Kasumi-1 (cell line): ENCODE measurements at places on chromosomes 5 and 9.

DNA sequence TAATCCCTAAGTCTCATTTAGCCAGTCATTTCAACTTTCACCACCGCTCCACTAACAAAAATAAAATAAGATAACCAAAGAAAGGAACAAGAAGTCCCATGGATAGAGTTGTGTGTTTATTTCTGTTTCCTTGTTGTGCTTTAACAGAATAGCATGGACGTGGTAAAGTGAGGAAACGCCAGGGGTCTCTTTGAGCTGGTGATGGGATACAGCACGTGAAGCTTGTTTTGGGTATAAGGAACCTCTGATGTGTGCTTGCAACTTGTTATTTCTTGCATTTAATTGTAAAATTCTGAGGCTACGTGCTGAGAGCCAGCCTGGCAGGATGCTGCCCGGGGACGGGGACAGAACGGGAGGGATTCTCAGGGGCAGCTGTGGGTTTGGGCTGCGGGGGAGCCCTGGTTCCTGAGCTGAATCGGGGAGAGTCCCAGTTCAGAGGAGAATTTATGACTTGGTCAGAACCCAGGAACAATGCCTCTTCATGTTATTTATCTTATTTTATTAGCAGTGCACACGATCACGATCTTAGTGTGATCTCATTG, 63.4 kb downstream of the ANKRD33B start:
- DNase-seq, result peak; percentile 36

DNA sequence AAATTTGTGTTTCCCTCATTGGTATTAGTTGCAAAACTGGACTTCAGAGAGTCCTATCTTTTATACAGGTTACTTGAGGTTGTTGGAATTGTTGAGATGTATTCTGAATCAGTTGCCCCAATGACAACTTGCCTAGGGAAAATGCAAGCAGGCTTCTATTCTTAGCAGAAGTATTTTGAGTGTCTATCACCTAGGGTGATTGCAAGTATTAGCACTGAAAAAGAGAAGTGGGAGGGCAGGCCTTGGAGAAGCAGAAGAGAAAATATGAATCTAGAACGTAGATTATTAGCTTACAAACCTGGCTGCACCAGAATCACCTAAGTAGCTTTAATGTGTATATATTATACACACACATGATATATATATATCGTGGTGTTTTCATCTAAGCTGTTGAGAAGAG, 43.2 kb downstream of the ADAMTS12 start:
- DNase-seq, result no peak

DNA sequence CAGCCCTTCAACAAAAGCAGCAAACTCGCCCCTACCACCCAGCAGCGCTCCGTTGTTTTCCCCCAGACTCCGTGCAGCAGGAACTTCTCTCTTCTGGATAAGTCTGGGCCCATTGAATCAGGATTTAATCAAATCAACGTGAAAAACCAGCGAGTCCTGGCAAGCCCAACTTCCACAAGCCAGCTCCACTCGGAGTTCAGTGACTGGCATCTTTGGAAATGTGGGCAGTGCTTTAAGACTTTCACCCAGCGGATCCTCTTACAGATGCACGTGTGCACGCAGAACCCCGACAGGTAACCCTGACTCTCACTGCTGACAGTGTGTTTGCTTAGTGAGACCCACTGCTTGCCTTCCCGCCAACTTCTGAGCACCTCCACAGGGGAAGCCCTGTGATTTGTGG, 81.8 kb downstream of the PRDM6 start:
- no peak for DNase-seq

DNA sequence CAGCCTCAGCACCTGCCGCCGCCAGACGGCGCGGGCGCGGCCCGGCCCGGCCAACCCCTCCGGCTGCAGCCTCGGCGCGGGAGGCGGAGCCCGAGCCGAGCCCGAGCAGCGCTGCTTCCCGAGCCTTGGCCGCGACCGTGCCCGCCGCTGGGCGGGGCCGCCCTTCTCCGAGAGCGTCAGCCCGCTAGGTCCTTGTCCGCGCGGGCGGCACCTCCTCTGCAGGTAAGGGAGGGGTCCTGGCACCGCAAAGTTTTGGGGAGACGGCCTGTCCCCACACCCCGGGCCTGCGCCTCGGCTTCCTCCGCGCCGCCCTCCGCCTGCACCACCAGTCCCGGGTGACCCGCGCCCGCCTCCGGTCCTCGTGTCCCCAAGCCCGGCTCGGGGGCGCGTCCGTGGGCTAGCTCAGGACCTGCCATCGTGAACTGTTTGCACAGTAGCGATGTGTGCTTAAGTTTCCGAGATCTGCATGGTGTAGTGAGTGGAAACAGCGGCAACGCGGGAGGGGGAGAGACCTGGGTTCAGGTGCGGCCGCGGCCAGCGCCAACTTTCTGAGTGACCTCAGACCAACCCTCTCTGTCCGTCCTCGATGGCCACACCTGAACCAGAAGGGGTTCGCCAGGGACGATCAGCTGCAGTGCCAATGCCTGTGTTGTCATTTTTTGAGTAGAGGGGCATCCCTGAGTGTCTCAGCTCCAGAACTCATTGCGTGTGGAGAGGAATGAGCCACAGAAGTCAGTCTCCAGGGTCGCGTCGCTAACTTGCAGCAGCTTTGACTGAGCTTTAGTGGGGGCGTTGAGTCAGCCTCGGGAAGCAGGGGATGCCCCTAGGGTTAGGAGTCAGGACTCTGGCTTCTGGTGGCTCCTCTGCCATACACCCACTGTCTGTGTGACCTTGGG, at the start of gene FRMPD1:
Gene FRMPD1 (plus strand): TSS at position 82 of the 896 bp plus-strand sequence. CDS start 41,688 bp downstream, outside the sequence.
- DNase-seq, result peak; percentile 18

DNA sequence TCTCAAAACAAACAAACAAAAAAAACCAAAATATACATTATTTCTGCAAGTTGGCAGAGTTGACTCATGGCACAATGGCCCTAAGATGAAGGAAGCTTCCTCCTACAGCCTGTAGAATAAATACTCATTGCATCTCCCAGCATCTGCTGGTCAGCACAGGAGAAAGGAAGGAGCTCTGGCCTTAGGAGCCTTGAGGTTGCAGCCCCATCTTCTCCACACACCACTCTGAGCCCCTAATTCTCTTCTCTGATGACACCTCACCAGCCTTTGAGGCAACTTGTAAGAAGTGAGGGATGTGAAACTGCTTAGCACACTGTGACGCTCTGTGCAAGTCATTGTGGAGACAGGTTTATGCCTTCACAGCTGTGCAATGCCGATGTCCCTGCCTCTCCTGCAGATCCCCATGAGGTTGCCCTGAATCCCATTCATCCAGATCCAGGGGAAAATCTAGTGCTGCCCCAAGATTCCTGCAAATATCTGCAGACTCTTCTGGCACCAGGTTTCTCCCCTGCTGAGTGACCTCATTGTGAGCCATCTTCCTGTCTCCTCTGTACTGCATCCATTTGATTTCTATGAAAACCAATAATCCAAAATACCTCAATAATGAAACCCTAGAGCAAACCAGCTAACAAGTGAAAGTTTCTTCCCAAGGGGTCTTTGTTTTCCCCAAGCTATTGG, 65.3 kb upstream of the TGFBR1 start:
- DNase-seq, result no peak

- DNase-seq, result no peak
These were observed 141.5 kb downstream of the OSTF1 start for GRCh38 chr9:75229605-75230332.

DNA sequence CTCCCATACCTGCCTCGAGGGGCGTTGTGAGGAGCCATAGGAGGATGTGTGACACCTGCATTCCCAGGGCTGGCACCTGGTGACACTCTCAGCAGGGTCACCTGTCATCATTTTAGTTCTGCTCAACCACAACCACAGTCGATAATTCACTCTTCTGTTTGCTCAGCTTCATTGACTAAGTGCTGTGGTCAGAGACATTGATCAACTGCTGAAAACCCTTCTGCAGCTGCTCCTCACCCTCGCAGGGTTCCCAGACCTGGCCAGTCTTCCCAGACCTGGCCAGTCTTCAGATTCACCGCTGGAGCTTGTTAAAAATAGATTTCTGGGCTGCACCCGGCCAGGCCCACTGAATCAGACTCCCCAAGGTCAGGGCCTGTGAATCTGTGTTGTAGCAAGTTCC, 92.8 kb downstream of the MVB12B start:
- DNase-seq, result no peak

DNA sequence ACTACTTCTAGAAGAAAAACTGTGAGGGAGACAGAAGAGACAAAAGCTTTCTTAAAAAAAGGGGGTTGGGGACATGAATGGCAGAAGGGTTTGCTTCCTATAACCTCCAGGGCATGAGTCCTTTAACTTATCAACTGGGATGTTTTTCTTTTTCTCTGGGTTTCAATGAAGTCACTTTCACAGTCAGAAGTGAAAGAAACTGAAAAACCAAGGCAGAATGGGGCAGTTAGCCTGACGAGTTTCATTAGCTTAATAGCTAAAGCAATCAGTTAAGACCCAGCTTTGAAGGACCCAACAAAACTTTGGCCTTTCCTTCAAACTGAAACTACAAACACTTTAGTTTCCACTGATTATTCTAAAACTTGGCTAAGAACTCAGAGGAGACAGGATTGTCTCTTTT, 4.6 kb upstream of the OR13C8 start:
- no peak for DNase-seq

DNA sequence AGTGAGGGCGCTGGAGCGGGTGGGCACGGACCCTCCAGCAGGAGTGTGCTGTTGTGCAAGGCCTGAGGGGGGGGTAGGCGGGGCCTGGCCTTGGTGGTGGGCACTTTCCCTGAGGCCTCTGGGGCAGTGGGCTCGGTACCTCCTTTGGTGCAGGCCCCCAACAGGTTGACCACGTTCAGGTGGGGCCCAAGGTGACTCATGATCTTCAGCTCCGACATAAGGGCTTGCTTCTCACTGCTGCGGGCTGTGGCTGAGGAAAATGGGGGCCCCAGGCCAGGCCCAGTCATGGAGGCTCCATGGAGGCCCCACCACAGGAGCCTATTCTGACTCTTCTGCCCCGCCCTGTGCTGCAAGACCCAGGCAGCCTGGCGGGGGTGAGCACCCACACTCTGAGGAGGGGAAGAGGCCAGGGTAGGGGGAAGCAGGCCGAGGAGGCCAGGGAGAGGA, 31.5 kb downstream of the PDGFRB start:
- no peak for DNase-seq

DNA sequence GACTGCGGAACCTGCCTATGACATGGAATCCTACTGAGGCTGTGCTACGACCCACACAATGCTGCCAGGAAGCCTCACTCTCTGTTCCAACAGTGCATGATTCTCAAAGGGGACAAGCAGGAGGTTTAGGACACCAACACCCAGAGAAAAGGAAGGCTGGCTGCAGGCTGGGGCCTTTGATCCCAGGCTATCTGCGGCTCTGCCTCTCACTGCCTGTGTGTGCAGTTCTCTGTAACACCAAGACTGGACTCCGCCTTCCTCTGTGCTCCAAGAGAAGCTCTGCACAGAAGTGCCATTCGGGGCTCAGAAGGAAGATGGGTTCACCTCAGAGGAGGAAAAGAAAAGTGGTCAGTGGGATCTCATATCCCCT, 20.5 kb downstream of the ANKH start:
- no peak for DNase-seq

GRCh38 chr5:139686706-139687441, 38.7 kb downstream of the CXXC5 start:
- DNase-seq, result no peak

- DNase-seq, result no peak
These were observed 7.6 kb upstream of the KCNV2 start for GRCh38 chr9:2709645-2710101.

GRCh38 chr5:143004361-143005145, 234.4 kb downstream of the ARHGAP26 start:
- no peak for DNase-seq

- DNase-seq, result no peak
These were observed 1.3 kb downstream of the OR2S2 start for GRCh38 chr9:35956651-35957050.

GRCh38 chr9:128643519-128644300, 12.9 kb downstream of the DYNC2I2 start:
- DNase-seq, result no peak

GRCh38 chr9:116096853-116097252, 56.7 kb upstream of the PAPPA start:
- DNase-seq, result no peak

DNA sequence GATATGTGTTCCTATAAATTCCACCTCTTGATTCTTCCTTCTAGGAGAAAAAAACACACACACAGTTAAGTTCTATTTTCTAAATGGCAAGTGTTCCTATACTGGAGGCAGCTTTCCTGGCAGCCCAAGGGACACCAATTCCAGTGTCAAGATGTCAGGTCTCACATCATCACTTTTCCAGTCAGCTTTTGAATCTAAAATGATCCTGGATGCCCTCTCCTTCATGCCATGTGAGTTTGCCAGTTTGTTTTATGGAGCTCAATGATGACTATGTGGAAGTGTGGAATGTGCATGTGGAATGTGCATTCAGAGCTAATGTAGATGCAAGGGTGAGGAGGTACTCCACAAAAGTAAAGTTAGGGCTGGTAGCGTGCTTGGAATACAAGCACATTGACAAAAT, 269.3 kb upstream of the NMUR2 start:
- DNase-seq, result no peak

- DNase-seq, result no peak
These were observed 47.3 kb downstream of the SEC61B start for GRCh38 chr9:99269416-99269815.

DNA sequence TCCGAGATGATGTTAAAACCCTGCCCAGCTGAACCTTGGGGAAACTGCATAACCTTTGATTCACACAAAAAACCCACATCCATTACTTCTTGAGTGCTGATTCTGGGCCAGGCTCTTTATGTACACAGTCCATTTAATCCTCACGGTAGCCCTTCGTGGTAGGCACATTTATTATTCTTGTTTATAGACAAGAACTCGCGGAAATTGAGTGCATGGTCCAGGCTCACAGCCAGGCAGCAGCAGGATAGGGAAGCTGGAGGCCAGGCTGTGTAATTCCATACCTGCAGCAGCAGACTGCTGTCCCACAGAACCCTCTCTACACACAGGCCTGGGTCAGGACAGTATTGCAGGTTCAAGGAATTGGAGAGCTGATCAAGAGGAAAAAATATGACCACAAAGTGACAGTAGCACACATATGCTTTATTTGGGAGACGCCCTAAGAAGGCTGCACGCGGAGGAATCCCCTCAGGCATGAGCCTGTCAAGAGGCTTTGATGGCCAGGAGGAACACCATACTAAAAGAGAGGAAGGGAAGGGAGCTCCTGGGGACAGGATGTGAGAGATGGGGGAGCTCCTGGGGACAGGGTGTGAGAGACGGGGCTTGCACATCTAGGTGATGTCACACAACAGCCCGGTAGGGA, 28.4 kb upstream of the FAM120A start:
- no peak for DNase-seq

DNA sequence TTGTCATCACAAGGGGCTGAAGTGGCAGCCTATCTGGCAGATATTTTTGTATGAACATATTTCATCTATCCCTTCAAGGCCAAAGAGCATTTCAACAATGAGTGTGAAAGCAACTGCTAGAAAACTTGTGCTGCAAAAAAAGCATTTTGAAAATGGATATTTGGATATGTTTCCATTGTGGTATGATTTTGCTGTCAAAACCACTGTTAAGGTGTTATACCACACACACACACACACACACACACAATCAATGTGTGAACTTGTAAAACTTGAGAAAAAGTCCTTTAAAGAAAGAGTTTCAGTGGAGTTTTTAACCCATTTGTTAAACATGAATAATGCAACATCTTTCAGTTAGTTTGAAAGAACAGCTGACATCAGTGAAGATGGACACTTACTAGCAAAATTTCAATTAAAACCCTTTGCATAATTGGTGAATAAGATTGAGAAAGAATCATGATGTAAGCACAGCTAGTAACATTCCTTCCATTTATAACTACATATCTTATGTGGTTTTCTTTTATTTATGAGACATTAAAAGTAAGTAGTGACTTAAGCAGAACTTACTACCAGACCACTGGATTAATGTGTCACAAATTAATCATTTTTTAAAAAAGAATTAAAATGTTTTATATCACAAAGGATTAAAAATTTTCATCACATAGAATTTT, 182.6 kb upstream of the GNA14 start:
- DNase-seq, result no peak

- DNase-seq, result no peak
These were observed 51.4 kb upstream of the COL15A1 start for GRCh38 chr9:98892288-98892687.
